ENCODE measurements at places on chromosomes 3 and 15. TPM values are rescaled to one million over a fixed set of nuclear protein-coding genes. Genes with fewer than 3 reads are reported as not detected.

The SQOR gene
- 18.5 TPM for total RNA-seq

The UQCRC1 gene
- total RNA-seq, result 1,265 TPM

GRCh38 chr3:58963928-58964503 lies 85.8 kb downstream of the CFAP20DC start:
- DNase-seq, result no peak

GRCh38 chr3:160531311-160531710 lies 34.1 kb downstream of the KPNA4 start:
- DNase-seq, result no peak

The CHRM5 gene
- not detected for total RNA-seq

DNA sequence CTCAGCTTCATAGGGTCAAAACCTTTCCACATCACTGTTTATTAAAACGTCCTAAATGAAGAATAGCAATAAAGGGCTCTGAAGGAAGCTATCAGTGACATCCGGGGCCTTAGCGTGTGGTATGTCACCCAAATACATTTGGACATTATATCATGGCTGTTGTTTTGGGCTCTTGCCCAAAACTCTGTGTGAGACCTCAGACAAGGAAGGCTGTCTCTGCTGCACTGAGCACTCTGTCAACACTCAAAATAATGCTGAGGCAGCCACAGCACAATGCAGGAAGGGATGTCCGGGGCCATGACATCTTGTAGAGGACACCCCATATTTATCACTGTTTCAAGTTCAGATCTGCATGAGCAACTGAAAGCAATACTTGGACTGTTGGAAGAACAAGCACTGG lies 293.8 kb upstream of the WNT5A start:
- DNase-seq, result no peak

GRCh38 chr15:72220687-72221086 lies 10.3 kb downstream of the PKM start:
- no peak for DNase-seq

DNA sequence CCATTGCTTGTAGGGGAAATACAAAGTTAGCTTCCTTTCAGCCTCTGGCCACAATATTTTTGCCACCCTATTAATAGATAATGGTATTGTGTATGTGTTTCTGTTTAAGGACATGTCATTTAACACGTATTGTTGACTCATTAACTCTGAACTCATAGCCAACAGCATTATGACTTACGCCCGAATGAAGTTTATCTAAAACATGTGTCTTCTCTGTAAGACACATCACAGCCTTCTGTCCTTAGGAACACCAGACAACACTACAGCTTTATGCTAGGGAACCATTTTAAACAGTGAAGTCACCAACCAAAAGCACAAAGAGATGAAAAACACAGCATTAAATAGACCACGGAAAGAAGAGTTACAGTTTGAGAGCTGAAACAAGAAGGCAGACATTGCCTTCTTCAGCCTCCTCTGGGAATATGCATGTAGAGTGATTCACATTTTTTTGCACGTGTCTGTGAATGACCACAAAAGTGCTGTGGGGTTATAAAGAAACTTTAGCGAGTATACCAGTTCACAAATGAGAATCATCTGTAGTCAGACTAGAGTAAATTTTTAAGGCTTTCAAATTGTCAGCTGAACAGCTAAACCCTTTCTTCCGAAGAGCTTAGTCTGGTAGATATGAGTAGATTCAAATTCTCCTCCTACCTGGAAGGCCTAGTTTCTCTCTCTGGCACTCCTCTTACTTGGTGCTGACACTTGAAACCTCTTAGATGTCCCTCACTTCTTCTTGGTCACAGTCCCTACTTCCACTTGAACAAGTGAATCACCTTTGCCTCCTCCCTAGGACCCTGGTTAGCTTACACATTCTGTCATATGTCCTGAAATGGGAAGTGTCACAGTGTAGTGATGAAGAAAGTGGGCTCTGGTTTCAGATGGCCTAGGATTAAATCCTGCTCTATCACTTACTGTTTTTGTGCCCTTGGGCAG lies 32.2 kb downstream of the MCTP2 start:
- no peak for DNase-seq

- DNase-seq, result no peak
Observed at GRCh38 chr3:78994174-78995027, 773.4 kb downstream of the ROBO1 start.

The PPARG gene
- total RNA-seq, result 23.6 TPM

- no peak for DNase-seq
Observed at GRCh38 chr3:98564282-98565005, 29.0 kb downstream of the CPOX start.

The EPHB1 gene
- total RNA-seq, result 1.1 TPM

Data from Right ventricle myocardium superior (tissue), 1 donor.